ENCODE measurements at places on chromosomes 6 and 20. TPM values are rescaled to one million over a fixed set of nuclear protein-coding genes. Genes with fewer than 3 reads are reported as not detected.

Gene RAB44
- total RNA-seq, result 0.26 TPM

Gene KIF6
- total RNA-seq, result 1.1 TPM

Gene NHSL1
- 19.5 TPM for total RNA-seq

Gene CYP24A1
- total RNA-seq, result 2.6 TPM

Gene AKAP7
- 38.2 TPM for total RNA-seq

Gene KCNS1
- total RNA-seq, result 0.21 TPM

Gene CCM2L
- 5.8 TPM for total RNA-seq

Gene MLIP
- 4.4 TPM for total RNA-seq

Gene YTHDF1
- total RNA-seq, result 16.7 TPM

Gene GID8
- total RNA-seq, result 32.0 TPM

Gene TMEM74B
- total RNA-seq, result 0.53 TPM

Gene EEF1A2
- 11.2 TPM for total RNA-seq

Gene ULBP3
- 3.4 TPM for total RNA-seq

Gene HCRTR2
- 0.16 TPM for total RNA-seq

Gene EPHA7
- total RNA-seq, result 75.9 TPM

Gene EDN1
- total RNA-seq, result 13.5 TPM

Gene EPPIN
- total RNA-seq, result not detected

Gene ARMC12
- total RNA-seq, result not detected

Gene ZNF334
- total RNA-seq, result 20.5 TPM

Measured in urinary bladder (tissue), 4 donors.